Kidney (tissue), 22 donors: ENCODE measurements at places on chromosomes 7 and 10. TPM values are rescaled to one million over a fixed set of nuclear protein-coding genes. Genes with fewer than 3 reads are reported as not detected.
A peak's percentile ranks its signal among the peaks of the same experiment; 100 is the strongest.

DNA sequence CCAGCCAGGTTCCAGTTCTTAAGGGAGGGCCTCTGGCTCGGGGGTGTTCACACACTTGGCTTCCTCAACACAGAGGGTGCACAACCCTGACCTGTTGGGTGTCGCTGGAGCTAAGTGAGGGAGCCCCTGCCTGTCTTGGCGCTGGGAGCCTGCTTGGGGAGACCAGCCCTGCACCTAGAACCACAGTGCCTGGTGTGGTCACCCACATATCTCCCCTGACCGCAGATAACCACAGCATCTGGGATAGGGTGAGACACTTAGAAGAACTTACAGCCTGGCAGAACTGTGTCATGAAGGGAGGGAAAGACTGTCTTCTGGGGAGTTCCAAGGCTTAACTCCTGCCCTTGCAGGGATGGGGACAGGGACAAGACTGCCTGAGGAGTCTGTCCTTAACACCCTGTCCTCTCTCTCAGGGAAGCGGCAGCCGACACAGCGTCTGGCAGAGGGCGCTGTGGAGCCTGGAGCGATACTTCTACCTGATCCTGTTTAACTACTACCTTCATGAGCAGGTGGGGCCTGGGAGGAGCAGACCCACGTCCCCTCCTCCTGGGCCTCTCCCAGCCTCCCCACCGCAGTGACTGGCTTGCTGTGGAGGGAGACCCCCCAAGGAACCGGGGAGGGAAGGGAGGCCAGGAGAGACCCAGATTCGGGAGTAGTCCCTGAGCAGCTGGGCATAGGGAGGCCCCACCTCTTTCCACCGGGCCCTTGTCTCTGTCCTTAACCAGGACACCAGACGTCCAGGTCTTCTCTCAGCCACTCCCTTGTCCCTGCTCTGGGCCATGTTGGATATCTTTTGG, 59.0 kb downstream of the PALD1 start:
- no peak for DNase-seq

DNA sequence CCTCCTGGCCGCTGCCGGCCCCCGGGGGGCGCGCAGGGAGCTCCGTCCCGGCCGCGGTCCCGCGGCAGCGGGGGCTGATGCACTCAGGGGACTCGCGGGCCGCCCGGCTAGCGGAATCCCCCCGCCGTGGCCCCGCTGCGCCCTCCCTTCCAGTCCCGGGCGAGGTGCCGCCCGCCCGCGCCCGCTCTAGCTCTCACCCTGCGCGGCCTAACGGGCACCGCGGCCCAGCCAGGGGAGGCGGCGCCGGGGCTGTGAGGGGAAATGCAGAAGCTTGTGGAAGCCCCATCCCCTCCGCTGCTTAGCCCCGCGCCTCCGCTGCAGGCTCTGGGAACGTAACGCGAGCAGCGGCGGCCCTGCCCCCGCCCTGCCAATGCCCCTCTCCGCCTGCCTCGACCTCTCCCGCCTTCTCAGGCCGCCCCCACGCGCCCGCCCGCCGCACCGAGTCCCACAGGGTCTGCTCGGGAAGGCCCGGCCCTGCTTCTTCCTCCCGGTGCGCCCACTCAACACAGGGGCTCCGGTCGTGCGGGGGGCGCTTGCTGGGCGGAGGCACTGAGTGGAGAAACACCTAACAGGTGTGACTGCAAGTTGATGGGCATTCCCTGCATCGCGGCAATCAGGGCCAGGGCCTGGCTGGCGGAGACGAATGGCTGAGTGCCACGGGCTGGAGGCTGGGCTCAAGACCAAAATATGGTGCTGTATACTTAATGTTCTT, 384 bp upstream of the TMEM229A start:
- DNase-seq, result peak; percentile 74

GRCh38 chr10:109467551-109467950, 455.8 kb downstream of the XPNPEP1 start:
- no peak for DNase-seq

DNA sequence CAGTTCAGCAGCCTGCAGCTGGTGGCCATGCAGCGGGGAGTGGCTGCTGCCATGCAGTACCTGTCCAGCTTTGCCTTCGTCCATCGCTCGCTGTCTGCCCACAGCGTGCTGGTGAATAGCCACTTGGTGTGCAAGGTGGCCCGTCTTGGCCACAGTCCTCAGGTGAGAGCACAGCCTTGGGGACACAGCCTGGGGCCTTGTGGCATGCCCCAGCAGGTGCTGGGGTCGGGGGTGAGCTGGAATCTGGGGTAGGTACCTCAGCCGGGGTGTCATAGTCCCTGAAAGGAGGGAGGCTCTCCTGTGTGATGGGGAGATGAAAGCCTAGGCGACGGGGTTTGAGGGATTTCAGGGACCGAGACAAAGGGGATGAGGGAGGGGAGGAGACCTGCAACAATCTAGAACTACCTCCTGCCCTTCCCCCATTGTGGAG, 14.1 kb downstream of the EPHB6 start:
- no peak for DNase-seq

- no peak for DNase-seq
These were observed 545.1 kb downstream of the SH2D4B start for GRCh38 chr10:81082621-81083376.

DNA sequence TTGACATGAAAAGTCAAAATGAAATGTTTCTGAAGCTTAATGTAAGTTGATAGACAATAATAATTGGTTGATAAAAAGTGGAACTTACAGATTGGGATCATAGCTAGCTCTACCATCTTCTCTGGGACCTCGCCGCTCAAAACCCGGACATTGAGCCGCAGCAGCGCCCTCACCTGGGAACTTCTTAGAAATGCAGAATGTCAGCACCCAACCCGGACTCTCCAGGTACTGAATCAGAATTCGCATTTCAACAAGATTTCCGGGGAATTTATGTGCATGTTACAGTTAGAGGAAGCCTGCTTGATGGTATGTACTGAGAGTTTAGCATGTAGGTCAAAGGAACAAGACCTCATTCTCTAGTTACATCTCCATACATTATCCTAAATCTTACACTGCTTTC, 36.7 kb upstream of the ABLIM1 start:
- DNase-seq, result no peak

GRCh38 chr7:151204383-151205032, 5.8 kb downstream of the H2BK1 start:
- no peak for DNase-seq

DNA sequence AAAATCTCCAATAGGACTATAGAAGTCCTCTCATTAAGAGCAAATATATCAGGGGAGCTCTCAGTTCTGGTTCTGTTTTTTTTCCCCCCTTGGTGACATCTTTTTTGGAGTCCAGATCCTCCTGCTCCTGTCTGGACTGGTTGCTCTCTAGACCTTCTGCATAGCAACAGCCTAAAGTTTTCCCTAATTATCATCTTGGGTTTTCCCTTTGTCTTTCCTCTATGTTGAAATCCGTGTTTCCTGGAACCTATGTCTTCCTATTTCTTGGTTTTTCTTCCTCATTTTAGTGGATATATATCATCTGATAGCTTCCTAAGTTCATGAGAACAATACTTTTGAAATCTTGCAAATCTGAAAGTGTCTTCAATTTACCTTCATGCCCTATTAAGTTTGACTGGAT, 29.7 kb upstream of the MTERF1 start:
- no peak for DNase-seq

- no peak for DNase-seq
These were observed 45.5 kb upstream of the BET1 start for GRCh38 chr7:94049615-94050014.

DNA sequence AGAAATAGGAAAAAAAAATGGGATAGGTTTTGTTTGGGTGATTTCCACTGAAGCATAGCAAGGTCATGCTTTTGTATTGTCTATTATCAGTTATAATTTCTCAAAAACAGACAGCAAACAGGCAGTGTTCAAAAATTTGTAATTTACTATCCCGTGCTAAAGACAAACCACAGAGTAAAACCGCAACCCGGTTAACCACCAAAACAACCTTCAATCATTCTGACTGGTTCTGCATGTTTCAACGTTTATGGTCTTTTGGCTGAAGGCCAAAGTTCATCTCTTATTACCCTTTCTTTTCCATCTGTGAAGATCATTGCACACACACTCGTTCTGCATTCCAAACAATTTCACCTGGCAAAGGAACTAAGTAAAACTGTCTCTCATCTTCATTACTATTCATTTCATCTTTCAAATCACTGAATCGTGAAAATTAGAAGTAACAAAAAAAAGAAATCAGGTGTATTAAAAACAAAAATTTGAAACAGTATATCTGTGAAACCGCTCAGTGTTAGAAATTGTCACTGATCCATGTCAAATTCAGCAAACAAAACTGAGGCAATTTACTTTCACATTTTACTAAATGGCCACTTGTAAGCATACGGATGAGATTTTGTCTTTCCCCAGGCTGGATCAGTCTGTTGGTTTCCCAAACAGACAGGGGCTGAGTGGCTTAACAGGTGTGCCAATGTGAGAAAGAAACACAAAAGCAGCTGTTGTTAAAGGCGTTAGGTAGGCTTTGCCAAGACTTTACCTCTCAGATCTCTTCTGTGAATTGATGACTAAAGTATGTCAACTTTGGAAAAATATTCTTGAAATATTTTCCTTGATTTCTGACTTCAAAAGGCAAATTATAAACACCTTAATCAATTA, 539.6 kb downstream of the CNTNAP2 start:
- no peak for DNase-seq

GRCh38 chr7:146054909-146055308, 61.7 kb upstream of the CNTNAP2 start:
- no peak for DNase-seq

DNA sequence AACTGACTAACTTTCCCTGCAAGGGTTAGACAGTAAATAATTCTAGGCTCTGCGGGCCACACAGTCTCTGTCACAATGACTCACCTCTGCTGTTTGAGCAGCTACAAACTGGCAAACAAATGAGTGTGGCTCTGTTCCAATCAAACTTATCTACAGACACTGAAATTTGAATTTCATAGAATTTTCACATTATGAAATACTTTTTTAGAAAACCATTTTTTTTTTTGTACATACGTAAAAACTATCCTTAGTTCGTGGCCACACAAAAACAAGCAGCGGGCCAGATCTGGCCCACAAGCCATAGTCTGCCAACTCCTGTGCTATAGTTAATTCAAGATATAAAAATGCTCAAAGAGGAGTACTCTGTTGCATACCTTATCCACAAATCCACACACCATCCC, 32.6 kb downstream of the PIP4K2A start:
- no peak for DNase-seq

DNA sequence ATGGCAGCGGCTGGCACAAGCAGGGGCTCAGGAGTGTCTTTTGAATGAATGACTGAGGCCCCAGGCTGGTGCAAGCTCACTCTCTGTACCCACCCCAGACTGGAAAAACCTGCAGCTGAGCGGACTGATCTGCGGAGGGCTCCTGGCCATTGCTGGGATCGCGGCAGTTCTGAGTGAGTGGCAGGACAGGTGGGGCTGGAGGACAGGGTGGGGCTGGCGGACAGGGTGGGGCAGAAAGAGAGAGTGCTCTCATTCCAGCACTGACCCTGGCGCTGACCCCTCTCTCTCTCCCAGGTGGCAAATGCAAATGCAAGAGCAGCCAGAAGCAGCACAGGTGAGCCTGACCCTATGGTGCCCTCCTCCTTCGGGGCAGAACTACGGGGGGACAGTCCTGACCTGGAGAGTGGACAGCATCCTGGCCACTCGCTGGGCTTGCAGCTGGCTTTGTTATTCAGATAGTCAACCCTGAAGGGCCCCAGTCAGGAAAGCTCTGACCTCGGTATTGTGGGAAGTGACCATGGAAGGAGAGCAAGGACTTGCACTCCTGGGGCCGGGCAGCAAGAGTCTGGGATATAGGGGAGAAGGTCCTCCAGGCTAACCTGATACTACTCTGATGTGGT, 4.1 kb downstream of the FXYD4 start:
- DNase-seq, result peak; percentile 76

DNA sequence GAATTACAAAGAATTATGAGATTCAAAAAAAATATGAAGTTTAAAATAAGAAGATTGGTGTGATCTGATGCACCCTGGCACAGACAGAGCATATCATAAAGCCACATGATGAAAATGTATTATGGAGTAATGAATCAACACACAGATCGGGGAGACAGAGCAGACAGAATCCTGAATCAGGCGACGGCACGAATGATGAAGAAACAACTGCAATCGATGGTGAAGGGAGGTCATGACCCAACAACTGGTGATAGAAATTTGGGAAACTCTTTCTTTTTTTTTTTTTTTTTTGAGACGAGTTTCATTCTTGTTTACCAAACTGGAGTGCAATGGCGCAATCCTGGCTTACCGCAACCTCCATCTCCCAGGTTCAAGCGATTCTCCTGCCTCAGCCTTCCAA, 1054.0 kb downstream of the TYW1 start:
- no peak for DNase-seq

The RNF32 gene
- 1.6 TPM for polyA plus RNA-seq

The FKBP6 gene
- not detected for polyA plus RNA-seq

The FBXL13 gene
- 1.5 TPM for polyA plus RNA-seq

The KCNMA1 gene
- 4.2 TPM for polyA plus RNA-seq

The STOX1 gene
- 1.5 TPM for polyA plus RNA-seq
